Stimulated activated memory B cell treated with anti-CD40 and anti-IgM and Interleukin-4, amounts not matched to agents 10 μg/mL and 1 μg/mL and 100 μg/mL, for 72 hours (primary cell): ENCODE measurements at places on chromosomes 6 and 20.

DNA sequence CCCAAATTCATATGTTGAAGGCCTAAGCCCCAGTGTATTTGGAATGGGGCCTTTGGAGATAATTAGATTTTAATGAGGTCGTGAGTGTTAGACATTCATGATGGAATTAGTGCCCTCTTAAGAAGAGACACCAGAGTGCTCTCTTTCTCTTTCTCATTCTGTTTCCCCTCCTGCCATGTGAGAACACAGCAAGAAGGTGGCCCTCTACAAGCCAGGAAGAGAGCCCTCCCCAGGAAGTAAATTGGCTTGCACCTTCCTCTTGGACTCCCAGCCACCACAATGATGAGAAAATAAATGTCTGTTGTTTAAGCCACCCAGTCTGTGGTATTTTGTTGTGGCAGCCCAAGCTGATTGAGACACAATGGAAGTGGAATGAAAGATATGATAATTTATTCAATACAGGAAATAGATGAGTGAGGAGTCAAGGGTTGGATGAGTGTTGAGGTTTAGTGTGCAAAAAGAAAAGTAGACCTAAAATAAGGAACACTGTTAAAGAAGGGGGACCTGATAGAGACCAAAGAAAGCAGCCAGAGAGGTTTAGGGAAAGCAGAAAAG lies 25.9 kb upstream of the ATXN1 start:
- no peak for ATAC-seq

DNA sequence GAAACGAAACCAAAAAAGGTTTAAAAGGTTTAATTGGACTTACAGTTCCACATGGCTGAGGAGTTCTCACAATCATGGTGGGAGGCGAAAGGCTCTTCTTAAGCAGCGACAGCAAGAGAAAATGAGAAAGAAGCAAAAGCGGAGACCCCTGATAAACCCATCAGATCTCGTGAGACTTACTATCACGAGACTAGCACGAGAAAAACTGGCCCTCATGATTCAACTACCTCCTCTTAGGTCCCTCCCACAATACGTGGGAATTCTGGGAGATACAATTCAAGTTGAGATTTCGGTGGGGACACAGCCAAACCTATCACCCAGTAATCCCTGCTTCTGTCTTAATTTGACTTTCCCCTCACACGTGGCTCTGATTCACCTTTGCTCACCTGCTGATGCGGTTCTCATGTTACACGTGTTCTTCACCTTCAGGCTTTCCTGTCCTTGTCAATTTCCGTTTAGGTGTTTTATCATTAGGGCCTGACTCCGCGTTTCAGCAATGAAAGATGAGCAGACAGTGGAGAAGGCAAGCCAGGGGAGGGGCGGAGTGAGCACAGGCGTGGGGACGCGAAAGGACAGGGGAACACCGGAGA lies 57.1 kb downstream of the AGPAT4 start:
- no peak for ATAC-seq

DNA sequence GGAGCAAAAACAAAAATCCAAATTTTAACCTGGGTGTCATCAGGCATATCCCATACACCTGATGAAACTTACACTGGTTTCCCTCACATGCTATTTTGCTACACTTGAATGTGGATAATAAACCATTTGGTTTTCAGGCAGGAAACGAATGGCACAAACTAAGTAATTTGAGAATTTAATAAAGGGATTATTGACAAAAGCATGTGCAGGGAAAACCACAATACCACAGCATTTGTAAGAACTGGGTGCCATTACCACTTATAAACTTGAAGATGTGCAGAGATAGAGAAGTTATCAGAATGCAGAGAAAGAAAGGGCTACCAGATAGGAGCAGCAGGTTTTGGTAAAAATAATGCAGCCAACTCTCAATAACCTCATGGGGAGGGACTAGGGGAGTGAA lies 151.2 kb downstream of the RFX6 start:
- ATAC-seq, result no peak

- no peak for ATAC-seq
Measured at GRCh38 chr6:88725111-88725975, 238.1 kb downstream of the RNGTT start.

DNA sequence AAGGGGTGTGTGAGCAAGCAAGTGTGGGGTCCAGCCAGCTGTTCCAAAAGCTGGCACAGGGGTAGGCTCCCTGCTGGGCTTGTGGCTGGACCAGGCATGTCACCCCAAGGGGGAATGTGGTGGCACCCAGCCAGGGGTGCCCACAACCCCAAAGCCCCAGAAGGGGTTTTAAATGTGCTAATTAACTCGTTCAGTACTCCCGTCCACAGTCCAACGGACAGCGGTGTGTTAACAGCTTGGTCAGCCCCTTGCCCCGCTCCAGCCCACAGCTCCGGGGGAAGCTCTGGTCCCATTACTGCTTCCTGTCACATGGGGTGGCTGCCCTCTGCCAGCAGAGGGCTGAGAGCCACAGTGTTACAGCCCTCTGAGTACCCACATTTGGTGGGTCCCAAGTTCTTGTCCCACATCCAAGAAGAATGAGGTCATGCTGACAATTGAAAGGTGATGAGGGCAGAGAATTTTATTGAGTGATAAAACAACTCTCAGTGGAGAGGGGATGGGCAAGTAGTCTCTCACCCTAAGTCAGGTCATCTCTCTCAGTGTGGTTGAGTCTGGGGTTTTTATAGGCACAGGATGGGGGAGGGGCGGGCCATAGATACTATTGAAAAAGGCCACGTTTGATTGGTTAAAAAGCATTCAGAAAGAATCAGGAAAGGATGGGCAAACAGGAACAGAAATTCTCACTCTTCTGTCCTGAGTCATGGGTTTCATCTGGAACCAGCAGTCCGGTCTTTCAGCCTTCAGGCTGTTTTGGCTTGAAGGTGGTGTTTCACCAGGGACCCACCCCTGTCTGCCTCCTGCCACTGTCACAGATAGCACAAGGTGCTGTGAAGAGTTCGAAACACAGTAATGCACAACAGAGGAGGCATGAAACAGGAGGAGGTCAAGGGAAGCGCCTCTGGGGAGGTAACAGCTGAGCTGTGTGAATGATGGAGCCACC lies 238.5 kb downstream of the NFATC2 start:
- no peak for ATAC-seq

DNA sequence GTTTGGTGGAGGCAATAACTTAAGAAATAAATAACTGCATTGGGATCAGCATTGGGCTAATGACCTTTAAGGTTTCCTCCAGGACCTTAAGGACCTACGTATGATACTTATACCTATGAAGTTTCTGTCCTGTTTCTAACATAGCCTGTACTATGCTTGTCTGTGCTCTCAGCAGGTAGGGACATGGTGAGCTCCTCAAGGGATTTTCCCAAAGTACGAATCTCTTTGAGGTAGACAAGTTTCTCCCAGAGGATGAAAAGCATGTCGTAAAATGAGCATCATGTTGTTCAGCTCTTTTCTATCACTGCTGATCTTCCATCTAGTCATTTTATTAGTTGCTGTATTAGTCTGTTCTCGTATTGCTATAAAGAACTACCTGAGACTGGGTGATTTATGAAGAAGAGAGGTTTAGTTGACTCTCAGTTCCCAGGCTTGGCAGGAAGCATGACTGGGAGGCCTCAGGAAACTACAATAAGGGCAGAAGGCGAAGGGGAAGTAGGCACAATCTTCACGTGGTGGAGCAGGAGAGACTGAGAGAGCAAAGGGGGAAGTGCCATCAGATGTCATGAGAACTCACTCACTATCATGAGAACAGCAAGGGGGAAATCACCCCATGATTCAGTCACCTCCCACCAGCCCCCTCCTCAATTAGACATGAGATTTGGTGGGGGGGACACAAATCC lies 77.8 kb upstream of the TGM3 start:
- ATAC-seq, result peak; percentile 97

DNA sequence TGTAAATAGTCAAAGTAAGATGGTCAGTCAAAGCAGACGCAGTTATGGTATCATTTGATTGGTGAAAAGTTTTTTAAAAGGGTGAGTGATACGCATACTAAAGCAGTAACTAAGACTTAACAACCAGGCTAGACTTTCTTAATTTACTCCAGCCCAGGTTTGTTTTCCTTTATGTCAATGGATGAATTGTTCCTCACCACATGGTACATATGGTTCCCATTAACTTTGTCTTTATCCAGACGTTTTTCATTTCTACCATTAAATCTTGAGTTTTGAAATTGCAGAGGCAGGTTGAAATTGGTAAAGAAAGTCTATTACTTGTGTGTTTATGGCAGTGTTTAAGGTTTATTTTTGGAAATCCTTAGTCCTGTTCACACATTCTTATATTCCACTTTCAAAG lies 98.5 kb upstream of the SCGN start:
- no peak for ATAC-seq

- no peak for ATAC-seq
Measured at GRCh38 chr6:16318538-16318937, 80.2 kb downstream of the GMPR start.

DNA sequence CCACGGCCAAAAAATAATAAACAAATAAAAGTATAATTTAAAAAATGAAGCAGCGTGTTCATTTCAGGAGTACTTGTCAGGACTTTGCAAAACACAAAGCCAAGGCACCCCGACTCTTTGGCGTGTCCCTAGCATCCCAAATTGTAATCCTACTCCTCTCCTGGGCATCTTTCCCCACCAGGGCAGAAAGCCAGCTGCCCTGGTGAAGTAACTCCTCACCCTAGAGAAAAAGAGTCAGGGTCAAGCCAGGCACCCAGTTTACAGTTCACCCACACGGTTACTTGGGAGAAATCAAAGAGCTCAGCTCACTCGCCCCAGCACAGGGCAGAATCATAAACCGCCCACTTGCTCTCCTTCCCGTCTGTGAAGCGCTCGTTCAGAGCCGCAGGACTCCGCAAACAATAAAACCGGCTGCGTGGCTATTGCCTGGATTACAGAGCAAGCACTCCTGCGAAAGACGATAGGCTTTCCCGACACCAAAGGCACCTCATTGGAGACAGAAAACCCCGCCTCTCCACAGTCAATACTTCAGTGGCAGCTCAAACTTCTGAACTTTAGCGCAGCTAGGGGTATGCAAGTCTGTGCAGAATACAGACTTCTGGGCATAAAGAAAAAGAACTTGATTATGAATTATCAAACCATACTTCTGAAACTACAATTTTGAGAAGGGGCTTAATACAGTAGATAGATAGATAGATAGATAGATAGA lies 73.0 kb upstream of the NHSL1 start:
- ATAC-seq, result no peak

GRCh38 chr6:108944707-108945680 lies 96.8 kb downstream of the ARMC2 start:
- no peak for ATAC-seq

- ATAC-seq, result no peak
Measured at GRCh38 chr6:51019806-51020205, 201.1 kb downstream of the TFAP2B start.

DNA sequence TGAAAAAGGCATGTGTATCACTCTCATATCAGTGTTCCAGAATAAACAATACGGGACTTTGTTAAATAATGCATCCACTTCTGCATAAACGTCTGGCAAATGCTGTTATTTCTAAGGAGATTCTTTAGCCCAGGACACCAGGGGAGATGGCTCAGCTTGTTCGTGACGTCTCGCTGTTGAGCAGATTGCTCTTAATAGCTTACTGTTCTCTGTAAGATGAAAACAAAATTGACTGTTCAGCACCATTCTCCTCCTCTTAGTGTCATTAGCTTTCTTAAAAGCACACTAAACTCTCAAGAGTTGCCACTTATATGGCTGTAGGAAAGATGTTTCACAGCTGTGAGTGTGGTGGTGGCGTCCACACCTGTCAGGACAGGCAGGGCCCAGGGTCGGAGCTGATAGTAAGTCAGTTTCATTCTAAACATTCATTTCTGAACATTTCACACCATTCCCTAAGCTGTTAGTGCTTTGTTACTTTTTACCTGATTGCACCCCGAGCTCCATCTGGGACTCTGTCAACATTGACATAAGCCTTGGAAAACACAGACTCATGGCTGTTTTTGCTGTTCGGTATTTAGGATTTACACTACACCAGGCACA lies 132.1 kb downstream of the ZDHHC14 start:
- ATAC-seq, result no peak

DNA sequence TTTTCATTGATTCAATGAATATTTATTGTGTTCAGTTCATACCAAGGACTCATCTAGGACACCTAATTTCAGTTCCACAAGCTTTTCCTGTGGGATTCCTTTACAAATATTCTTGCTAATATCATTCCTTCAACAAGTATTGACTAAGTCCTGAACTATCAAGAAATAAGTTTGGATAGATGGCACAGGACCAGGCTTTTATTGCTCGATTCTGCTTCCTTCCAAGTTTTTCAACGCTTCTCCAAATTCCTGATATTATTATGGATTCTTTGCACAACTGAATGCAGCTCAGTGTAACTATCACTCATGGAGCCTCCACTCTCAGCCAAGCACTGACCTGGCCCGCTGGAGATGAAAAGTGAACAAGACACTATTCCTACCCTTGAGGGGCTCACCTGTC lies 32.7 kb upstream of the COL21A1 start:
- ATAC-seq, result no peak

GRCh38 chr20:1894951-1895673 lies at the start of gene SIRPA:
Gene SIRPA (plus strand): TSS chr20:1895407. CDS start chr20:1895448, 41 bp downstream.
- no peak for ATAC-seq

- no peak for ATAC-seq
Measured at GRCh38 chr6:114052141-114052540, 81.2 kb upstream of the HDAC2 start.

DNA sequence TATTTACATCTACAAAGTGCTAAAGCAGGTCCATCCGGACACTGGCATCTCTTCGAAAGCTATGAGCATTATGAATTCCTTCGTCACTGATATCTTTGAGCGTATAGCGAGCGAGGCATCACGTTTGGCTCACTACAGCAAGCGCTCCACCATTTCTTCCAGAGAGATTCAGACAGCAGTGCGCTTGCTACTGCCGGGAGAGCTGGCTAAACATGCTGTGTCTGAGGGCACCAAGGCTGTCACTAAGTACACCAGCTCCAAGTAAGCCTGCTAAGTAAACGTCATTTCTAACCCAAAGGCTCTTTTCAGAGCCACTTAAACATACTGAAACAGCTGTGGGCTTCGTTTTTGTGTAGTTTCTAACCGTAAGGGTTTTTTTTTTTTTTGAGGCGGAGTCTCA lies 27.5 kb upstream of the SLC17A4 start:
- ATAC-seq, result no peak

GRCh38 chr20:21272279-21272678 lies 30.9 kb upstream of the XRN2 start:
- ATAC-seq, result no peak

GRCh38 chr6:5813625-5814027 lies 193.1 kb downstream of the NRN1 start:
- no peak for ATAC-seq

DNA sequence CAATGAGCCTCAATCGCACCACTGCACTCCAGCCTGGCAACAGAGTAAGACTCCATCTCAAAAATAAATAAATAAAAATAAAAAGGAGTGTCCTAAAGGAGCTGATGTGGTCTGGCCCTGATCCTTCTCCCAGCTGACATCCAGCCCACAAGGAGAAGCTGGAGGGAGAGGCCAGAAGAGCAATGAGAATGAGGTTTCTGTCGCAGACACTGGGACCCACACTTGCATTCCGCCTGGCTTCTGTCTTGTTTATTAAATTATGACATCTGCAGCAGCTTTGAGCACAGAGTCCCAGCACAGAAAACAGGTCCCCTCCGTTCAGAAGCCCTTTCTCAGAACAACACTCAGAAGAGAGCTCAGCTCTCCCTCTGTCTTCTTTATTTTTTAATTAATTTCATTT lies 10.3 kb upstream of the E2F1 start:
- ATAC-seq, result no peak

- ATAC-seq, result no peak
Measured at GRCh38 chr6:1641343-1641885, 31.7 kb downstream of the FOXC1 start.

GRCh38 chr6:135637701-135638100 lies 140.2 kb upstream of the AHI1 start:
- ATAC-seq, result no peak
